ENCODE measurements at places on chromosomes 5 and 9.

GRCh38 chr9:31597977-31598376 is 786.5 kb upstream of the ACO1 start:
- DNase-seq, result no peak

DNA sequence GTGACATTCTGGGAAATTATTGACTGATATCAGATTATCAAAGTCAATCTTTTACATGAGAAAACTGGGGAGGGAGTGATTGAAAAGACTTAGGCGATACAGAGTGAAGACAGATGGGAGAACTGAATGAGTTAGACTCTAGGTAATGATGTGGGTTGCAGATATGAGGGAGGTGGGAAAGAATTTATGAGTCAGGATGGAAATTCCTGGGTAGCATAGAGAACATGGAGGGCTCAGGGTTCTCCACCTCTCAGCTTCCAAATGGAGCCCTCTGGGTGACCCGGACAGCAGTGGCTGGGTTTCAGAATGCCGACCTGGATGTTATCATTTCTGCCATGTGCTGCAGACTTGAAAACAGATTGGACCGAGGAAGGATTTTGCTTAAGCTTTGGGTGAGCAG is 75.4 kb upstream of the SHB start:
- DNase-seq, result no peak

- DNase-seq, result no peak
Observed at GRCh38 chr5:99045871-99046270, 117.1 kb upstream of the CHD1 start.

DNA sequence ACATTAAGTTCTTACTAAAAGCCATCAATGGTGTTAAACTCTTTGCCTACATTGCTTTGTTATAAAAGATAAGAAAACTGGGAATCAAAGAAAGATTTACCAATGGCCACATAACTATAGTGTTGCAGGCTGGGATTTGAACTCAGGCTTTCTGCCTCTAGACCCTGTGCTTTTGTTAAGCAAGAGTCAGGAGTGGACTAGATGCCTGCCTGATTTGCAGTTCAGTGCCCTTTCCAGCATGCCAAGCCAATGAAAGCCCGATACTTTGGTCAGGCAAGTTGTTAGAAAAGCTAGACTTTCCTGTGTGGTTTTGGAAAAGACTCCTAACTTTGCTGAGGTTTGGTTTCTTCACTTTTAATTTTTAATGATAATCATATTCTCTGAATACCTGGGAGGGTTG is 21.4 kb upstream of the AGXT2 start:
- DNase-seq, result no peak

- no peak for DNase-seq
Observed at GRCh38 chr9:133274236-133275104, 531 bp downstream of the ABO start.

- DNase-seq, result no peak
Observed at GRCh38 chr9:125755340-125755739, 8.2 kb downstream of the PBX3 start.

- no peak for DNase-seq
Observed at GRCh38 chr5:167014401-167015056, 1276.9 kb upstream of the WWC1 start.

DNA sequence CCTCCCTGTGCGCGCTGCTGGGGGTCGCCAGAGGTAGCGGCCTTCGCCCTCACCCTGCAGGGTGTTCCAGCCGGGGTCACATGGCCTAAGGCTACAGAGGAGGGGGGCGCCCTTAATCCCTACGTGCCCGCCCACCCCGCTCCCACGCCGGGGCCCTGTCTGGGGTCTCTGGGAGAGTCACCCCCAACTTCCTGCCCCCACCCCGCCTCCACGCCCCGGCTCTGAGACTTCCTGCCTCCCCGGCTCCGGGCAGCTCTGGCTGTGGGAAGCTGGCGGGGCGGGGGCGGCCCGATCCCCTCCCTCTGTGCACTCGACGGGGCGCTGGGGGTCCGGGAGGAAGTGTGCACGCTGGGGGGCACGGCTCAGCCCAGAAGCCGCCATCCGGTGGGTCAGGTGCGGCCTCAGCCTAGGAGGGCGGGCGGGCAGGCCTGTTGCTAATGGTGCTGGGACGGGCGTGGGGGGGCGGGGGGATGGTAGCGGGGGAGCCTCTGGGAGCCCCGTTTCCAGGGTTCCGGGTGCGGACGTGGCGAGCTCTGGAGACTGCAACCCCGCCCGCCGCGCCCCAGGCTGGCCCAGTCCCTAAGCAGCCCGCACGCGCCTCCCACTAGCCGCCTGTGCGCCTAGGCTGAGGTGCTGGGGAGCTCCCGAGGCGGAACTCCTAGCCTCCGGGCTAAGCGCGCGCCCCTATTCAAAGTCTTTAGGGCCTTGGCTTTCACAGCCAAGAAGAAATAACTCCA is 61.6 kb downstream of the CXXC5 start:
- DNase-seq, result no peak

- no peak for DNase-seq
Observed at GRCh38 chr9:17955409-17955808, 376.5 kb downstream of the SH3GL2 start.

GRCh38 chr5:24196789-24197188 is 448.0 kb downstream of the CDH10 start:
- no peak for DNase-seq

DNA sequence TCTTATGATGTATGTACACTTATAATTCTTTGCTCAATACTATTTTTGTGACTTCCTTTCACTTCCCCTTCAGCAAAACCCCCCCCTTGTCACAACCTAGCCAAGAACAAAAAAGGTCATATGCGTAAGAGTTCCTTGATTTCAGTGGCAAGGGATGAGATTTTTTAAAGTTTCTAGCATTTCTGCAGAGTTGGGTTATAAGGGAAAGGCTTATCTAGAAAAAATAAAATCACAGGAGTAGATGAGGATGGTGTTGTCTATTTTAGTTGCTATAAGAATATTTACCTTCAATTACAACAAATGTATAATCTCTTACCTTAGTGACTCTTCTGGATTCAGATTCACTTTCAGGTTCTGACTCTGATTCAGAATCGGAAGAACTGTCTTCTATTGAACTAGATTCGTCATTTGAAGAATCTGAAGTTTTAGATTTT is 184.6 kb downstream of the AP3B1 start:
- no peak for DNase-seq

DNA sequence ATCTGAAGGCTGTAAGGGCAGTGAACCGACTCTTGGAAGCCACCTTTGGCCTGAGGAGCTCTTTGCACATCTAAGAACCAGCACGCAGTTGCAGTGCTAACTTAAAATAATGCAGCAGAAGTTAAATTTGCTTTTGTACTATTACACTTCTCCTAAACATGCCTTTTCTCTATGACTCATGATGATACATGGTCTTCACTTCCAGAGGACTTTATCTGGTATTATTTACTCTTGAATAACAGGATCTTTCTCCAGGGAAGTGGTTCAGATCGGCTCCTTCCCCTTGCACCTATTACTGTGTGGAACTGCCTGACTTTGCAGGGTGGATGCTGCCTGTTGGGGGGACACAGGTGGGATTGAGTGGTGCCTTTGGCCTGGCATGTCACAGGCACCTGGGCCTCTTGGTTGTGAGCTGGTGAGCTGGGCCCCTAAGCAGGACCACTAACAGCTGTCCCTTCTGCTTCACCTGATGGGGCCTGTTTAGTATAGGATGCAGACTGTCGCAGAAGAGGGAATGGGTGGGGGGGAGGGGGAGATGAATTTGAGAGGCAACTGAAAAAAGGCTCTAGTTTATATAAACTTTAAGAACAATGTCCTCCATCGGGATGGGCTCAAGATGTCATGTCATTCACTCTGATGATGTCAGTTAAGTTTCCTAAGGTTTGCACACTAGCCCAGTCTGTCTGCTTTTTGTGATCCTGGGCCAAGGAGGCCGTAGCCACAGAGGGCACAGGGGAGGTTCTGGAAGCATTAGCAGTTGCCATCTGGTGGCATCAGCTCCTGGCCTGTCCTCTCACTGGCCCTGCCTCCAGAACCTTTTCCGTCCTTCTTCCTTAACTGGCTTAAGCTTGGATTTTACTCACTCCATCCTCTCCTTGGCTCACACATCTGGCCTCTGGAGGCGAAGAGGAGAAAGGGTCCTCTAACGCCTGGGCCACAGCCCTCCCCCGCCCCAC is 33.9 kb upstream of the GABBR2 start:
- DNase-seq, result no peak

DNA sequence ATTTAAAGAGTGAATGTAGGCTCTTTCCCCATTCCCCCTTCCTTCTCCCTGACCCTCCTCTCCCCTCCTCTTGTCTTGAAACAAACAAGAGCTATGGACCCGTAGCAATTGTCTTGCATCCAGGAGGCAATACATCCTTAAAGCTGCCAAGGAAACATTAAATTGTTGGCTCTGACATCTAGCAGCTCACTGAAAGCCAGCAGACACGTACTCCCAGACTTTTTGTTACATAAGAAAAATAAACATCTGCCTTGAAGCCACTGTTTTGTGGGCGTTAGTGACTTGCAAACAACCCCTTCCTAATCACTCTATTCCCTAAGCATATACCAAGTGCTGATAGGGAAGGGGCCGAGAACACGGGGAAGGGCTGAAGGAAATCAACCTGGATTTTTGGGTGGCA is 8.6 kb downstream of the SLC45A2 start:
- no peak for DNase-seq

DNA sequence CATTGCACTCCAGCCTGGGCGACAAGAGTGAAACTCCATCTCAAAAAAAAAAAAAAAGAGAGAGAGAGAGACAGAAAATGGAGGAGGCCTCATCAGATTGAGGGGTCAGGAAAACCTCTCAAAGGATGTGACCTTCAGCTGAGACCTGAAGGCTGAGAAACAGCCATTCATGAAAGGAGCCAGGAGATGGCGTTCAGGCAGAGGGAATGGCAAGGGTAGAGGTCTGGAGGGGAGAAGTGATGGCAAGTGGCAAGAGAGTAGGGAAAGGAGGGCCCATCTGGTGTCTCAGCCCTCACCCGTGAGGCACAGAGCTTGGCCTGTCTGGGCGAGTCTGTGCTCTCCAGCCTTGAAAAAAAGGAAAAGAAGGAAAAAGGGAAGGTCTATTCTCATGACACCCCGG is 17.0 kb downstream of the CAMK2A start:
- DNase-seq, result no peak

DNA sequence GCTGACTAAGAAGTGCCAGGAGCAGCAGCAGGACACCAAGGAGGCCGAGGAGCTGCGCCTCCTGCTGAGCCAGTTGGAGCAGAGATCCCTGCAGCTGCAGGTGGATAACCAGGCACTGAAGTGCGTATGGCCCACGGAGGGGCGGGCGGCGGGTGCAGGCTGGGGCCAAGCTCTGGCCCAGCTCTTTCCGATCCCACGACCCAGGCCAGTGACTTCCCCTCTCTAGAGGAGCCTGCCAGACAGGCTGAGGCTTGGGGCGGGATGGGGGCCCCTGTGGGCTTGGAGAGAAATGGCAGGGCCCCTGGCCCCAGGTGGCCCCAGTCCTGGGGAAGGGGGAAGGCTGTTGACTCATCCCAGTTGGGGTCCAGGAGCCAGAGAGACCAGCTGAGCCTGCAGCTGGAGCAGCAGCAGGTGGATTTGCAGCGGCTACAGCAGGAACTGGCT is 3.6 kb downstream of the PTRH1 start:
- no peak for DNase-seq

GRCh38 chr9:11312966-11313365 is 700.2 kb upstream of the PTPRD start:
- DNase-seq, result no peak

GRCh38 chr5:43634621-43635020 is 31.6 kb downstream of the NNT start:
- no peak for DNase-seq

- no peak for DNase-seq
Observed at GRCh38 chr5:174384509-174384947, 339.0 kb downstream of the NSG2 start.

GRCh38 chr5:6188344-6188743 is 190.0 kb downstream of the MED10 start:
- DNase-seq, result no peak

DNA sequence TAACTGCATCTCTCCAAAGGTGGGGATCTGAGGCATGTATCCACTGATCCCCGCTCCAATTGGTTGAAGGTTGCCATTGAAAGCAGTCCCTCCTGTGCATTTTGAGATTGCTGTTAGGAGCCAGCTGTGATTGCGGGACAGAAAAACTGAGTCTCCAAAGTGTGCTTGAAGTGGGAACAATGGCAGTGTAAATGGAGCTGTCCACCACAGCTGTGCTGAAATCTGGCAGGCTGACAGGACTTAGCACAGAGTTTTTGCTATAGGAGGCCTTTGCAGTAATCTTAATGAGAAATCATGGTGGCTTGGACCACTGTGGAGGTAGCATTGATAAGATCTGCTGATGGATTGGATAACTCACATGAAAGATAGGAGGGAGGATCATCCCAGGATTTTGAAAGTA is 3.3 kb downstream of the RNF20 start:
- no peak for DNase-seq

DNA sequence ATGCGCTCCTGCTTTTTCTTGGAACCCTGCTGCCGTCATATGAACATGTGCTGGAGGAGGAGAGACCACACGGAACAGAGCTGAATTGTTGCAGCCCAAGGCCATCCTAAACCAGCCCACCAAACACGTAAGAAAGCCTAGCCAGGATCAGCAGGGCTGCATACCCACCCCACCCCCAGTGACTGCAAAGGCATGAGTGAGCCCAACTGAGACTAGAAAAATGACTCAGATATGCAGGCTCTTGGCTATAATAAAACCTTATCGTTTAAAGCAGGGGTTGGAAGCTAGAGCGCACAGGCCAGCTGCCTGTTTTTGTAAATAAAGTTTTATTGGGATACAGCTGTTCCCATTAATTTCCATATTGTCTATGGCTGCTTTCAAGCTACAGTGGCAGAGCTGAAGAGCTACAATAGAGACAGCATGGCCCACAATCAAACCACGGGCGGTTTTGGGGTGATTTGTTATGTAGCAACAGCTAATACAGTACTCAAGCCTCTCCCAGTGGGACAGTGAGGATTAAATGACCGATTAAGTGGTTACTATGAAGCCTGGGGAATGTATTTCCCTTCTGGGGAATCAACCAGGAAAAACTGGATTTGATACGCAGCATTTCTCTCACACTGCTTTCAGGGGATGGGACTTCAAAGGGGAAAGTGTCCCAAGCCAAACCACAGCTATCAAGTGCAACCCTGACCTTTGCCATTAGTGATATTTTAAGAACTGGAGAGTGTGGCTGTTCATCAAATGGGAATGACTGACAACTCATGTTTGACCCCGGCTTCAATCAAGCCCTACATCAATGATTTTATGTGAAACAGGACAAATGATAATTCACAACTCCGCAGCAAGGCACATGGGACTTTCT is 6.3 kb downstream of the SHB start:
- no peak for DNase-seq

Data from stimulated activated CD4-positive, alpha-beta T cell treated with anti-CD3 and anti-CD28 coated beads, Interleukin-1b, Interleukin-23, amount 100 ng/mL, for 1 hour (primary cell).